ENCODE measurements at places on chromosomes 2 and 18.

GRCh38 chr2:233426619-233427342 lies 72.5 kb downstream of the DGKD start:
- DNase-seq, result no peak

DNA sequence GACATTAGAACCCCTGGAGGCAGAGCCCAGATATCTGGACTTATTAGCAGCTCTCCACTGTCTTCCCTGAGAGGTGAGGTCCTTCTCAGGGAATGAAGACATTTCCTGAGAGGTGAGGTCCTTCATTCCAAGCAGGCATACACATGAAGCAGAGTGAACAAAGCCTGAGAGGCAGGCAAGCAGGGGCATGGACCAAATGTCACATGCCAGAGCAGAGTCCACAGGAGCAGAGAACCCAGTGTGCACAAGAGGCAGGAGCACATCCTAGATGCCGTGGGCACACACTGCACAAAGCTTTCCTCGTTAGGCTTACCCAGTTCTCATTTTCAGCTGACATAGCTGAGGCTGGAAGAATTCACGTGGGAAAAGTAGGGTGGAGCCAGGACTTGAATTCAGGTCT lies 759.9 kb upstream of the HS6ST1 start:
- no peak for DNase-seq

DNA sequence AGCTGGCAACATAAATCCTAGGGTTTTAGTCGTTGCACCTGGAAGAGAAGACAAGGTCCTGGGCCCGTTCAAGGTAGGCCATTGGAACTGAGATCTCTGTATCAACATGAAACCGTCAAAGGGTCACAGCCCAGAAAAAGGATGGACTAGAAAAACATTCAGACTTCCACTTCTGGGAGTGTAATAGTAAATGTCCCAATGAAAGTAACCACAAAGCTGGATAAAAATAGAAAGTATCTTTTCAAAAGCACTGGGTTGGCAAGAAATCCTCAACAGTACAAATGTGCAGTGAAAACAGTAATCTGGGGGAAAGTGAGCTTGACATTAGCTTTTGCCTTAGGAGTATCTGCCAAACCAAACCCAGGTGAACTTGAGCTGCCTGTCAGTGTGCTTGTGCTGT lies 12.9 kb downstream of the CGREF1 start:
- DNase-seq, result no peak

- DNase-seq, result no peak
These were observed 160.8 kb downstream of the TGIF1 start for GRCh38 chr18:3610813-3611212.

- DNase-seq, result no peak
These were observed 432.5 kb upstream of the LRRTM1 start for GRCh38 chr2:80737047-80737446.

DNA sequence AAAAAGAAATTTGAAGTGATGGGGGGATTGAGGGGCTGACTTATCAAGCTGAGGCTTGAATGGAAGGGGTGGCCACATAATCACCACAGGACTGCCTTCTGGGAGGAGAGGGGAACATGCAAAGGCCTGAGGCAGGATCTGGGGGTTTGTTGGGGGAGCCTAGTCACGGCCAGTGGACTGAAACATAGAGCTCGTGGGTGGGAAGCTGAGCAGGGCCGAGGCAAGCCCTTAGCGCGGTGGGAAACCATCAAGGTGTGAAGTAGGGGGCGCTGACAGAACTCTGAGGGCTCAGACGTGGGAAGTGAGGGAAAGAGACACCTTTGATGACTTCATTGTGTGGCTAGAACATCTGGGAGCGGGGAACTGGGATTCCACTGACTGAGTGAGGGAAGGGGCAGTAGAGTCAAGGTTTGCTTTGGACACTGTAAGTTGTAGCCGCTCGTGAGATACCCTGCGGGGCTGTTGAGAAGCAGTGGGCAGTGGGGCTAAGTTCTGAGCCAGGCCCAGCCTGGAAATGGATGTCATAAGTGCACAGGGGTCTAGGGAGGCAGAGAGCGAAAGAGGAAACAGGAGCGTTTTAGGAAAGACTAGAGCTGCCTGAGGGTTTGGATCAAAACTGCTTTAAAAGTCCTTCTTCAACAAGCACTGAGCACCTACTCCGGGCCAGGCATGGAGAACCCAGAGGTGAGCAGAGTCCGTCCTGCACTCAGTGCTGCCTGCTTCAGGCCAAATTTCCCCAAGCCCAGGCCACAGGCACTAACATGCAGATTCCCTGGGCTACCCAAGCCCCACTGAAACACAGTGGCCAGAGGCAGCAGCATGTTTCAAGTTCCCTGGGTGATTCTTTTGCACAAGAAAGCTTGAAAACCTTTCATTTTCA lies 686 bp upstream of the SNORC start:
- no peak for DNase-seq

DNA sequence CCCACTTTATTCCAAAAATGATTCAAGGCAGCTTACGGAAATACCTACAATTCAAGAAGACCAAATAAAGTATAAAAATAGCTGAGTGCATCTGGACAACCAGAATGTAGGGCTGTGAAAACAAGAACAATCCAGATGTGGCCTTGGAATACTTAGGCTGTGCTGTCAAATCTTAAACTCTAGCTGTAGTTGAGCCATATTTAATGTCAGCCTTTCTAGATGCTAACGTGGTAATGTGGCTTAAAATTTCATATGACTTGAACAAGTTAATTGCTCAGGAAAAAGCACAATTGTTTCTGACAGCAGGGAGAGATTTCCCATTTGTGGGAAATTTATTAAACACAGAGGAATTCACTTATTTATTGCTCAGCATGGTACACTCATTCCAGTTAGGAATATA lies 14.6 kb upstream of the NAPG start:
- no peak for DNase-seq
